ENCODE measurements at places on chromosomes 7 and 10. TPM values are rescaled to one million over a fixed set of nuclear protein-coding genes. Genes with fewer than 3 reads are reported as not detected.
A peak's percentile ranks its signal among the peaks of the same experiment; 100 is the strongest.

STEAP4 gene
- 12.8 TPM for total RNA-seq

ZNF467 gene
- total RNA-seq, result 8.0 TPM

- no peak overlapping the region for H3K4me3 ChIP-seq
- H3K4me1 ChIP-seq, result no peaks in the 10 kb centered on the region
- DNase-seq, result peak; percentile 76
- H3K36me3 ChIP-seq, result no peaks in the 10 kb centered on the region
- H3K27me3 ChIP-seq, result no peaks in the 10 kb centered on the region
Observed at GRCh38 chr10:102398172-102399020, 2.9 kb downstream of the NFKB2 start.

- H3K27ac ChIP-seq, result no peak overlapping the region
- no peaks in the 10 kb centered on the region for H3K4me1 ChIP-seq
- DNase-seq, result no peak
- no peaks in the 10 kb centered on the region for H3K27me3 ChIP-seq
- no peaks in the 10 kb centered on the region for H3K36me3 ChIP-seq
Observed at GRCh38 chr7:7256731-7257274, 74.5 kb downstream of the C1GALT1 start.

DNA sequence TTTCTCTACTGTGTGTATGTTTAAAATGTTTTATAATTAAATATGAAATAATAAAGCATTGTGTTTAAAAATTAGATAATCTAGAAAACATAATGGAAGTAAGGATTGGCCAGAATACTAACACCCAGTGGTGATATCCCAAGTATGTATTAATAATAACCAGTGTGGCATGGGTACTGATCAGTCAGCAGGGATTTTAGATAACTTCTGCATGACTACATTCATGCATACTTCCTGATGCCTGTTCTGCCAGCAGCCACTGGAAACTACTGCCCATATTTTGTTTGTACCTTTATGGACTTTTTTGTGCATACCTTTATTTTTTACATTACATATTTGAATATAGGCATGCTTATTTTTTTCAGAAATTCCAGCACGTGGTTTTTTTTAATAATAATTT is 156.6 kb upstream of the TMEM196 start:
- H3K36me3 ChIP-seq, result no peaks in the 10 kb centered on the region
- H3K4me1 ChIP-seq, result peaks cover 6% of the 10 kb centered on the region
- no peaks in the 10 kb centered on the region for H3K27me3 ChIP-seq
- H3K27ac ChIP-seq, result no peak overlapping the region
- H3K4me3 ChIP-seq, result no peak overlapping the region

DNA sequence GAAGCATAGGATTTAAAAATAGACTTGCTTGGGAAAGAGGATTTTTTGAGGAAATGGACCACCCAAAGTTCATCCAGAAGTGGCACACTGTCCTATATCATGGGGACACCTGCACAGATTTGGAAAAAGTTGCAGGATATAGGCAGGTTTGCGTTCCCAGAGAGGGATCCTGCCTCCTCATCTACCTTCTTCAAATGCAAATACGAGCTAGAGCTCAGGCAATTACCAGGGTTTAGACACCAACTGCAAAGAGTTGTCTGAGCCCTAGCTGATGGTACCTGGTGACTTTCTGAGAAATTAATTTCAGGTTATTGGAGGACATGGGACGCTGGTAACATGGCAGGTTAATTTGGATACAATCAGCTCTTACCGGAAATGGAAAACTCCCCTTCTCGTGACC is 423.7 kb upstream of the MTPN start:
- H3K27ac ChIP-seq, result no peak overlapping the region
- H3K36me3 ChIP-seq, result no peaks in the 10 kb centered on the region
- no peak overlapping the region for H3K4me3 ChIP-seq
- H3K4me1 ChIP-seq, result no peaks in the 10 kb centered on the region
- no peaks in the 10 kb centered on the region for H3K27me3 ChIP-seq

DNA sequence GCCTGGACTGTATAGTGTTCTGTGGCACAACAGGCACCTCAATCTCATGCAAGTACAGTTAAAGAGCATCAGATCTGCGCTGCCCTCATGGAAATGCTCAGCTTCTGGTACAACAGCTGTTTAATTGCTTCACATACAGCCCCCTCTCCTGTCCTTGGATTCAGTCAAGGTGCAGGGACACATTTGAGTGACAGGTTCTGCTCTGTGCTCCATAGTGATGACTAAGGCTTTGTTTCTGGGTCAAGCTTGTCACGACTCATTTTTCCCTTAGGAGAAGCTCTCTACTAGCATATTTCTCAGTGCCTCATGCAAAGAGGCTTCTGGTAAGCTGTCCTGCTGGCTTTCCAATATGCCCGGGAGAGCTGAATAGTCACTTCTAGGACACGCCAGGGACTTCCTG is 26.8 kb upstream of the MYO3A start:
- H3K4me3 ChIP-seq, result no peak overlapping the region
- no peak for DNase-seq
- no peak overlapping the region for H3K27ac ChIP-seq
- H3K4me1 ChIP-seq, result no peaks in the 10 kb centered on the region

DNA sequence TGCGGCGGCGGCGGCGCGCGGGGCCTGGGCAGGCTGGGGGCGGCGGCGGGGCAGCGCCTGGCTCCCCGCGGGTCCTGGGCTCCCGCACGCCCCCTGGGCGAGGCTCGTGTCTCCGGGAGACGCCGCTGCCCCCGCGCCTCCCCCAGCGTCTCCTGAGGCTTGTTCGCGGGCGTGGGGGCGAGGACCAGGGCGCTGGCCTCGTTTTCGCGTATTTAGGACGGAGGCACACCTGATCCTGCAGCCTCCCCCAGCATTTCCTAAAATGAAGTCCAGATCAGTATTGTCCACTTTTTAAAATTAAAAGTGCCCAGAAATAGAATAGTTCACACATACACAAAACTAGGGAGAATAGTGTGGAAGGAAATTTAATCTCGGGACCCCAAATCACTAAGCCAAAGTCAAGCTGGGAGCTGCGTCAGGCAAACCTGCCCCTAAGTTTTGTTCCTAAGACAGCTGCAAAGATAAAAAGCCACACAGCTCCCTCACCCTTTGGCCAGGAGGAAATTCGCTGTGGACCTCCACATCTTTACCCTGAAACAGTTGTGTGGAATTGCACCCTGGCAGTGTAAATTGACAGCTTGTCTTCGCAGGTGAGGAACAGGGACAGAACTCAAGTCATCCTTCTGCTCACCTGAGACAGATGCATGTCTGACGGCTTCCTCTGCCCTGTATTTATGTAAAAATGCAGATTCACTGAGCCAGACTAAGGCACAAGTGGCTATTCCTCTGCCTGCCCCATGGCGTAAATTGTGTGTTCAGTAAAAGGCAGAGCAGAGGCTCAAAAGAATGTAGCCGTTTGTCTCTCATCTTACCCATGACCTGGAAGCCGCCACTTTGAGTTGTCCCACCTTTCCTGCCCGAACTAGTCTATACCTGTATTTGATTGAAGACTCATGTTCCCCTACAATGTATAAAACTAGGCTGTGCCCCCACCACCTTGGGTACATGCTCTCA is 740 bp downstream of the GALNT11 start:
- DNase-seq, result no peak
- H3K27me3 ChIP-seq, result no peaks in the 10 kb centered on the region
- peak overlapping the region; percentile 69 for H3K4me3 ChIP-seq
- no peaks in the 10 kb centered on the region for H3K36me3 ChIP-seq
- no peaks in the 10 kb centered on the region for H3K4me1 ChIP-seq

- no peaks in the 10 kb centered on the region for H3K4me1 ChIP-seq
- no peaks in the 10 kb centered on the region for H3K27me3 ChIP-seq
- H3K4me3 ChIP-seq, result no peak within 1 kb of the TSS
- no peak within 1 kb of the TSS for H3K27ac ChIP-seq
- no peaks in the 10 kb centered on the region for H3K36me3 ChIP-seq
Observed at GRCh38 chr10:88759366-88760101, at the start of gene LIPN. Gene LIPN (plus strand): TSS chr10:88760020. CDS start chr10:88761406, 1,386 bp downstream.

DNA sequence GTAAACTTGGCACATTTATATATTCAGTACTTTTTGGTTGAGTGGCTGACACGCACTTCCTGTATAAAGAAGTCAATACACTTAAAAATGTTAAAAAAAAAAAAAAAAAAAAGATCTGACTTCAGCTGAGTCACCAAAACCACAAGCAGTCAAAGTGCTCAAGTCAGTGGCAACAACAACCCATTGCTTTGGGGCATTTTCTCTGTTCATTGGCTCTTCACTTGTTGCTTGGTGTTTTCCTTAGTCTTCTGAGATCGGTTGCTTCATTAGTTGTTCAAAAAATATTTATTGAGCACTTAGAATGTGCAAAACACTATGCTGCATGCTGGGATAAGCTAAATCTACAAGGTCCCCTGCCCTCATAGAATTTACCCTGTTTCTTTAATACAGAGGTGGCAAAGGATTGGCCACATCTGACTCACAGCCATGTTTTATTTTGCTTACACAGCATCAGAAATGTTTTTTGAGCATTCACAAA is 63.7 kb downstream of the ZNRF2 start:
- peak overlapping the region; percentile 7 for H3K27ac ChIP-seq
- H3K36me3 ChIP-seq, result no peaks in the 10 kb centered on the region
- no peak for DNase-seq
- no peaks in the 10 kb centered on the region for H3K27me3 ChIP-seq
- peaks cover 3% of the 10 kb centered on the region for H3K4me1 ChIP-seq
- no peak overlapping the region for H3K4me3 ChIP-seq

Measured in pancreas (tissue), 10 donors.